ENCODE measurements at places on chromosomes 4 and X.
A peak's percentile ranks its signal among the peaks of the same experiment; 100 is the strongest.

- no peak for DNase-seq
Observed at GRCh38 chrX:73562458-73562857, 539 bp upstream of the CHIC1 start.

- peak; percentile 35 for DNase-seq
Observed at GRCh38 chrX:49915361-49916222, 6.8 kb upstream of the CLCN5 start.

DNA sequence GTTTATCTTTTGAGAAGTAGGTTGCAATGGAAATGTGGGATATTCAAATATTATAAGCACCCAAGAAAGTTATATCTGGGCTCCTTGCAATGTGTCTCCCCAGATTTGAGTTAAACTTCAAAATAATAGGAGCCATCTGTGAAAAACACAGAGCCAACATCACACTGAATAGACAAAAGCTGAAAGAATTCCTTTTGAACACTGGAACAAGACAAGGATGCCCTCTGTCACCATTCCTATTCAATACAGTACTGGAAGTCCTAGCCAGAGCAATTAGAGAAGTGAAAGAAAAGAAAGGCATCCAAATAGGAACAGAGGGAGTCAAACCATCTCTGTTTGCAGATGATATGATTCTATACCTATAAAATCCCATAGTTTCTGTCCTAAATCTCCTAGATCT lies 114.3 kb upstream of the IL1RAPL1 start:
- no peak for DNase-seq

- DNase-seq, result no peak
Observed at GRCh38 chr4:11914406-11914805, 485.7 kb upstream of the HS3ST1 start.

- DNase-seq, result no peak
Observed at GRCh38 chr4:80192937-80193336, 4.4 kb upstream of the PRDM8 start.

DNA sequence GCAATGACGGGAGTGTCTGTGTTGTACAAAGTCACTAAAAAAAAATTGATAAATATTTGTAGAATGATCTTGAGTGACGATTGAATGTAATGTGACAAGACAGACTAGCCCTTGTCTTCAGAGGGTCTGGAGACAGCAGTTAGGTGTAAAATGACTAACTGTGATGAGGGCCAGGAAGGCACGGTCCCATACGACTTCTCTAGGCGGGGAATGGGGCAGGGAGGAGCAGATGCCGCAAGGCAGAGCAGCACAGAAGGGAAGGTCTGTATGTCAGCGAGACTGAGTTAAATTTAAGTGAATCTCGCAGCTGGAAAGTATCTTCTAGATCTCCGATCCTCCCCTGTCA lies 405 bp downstream of the CENPE start:
- no peak for DNase-seq

- DNase-seq, result no peak
Observed at GRCh38 chr4:138460477-138461414, 218.6 kb upstream of the SLC7A11 start.

GRCh38 chrX:24113181-24113580 lies 36.3 kb upstream of the ZFX start:
- DNase-seq, result no peak

- DNase-seq, result no peak
Observed at GRCh38 chr4:67785528-67785927, 31.3 kb upstream of the GNRHR start.

GRCh38 chrX:11446949-11447348 lies 153.7 kb downstream of the AMELX start:
- no peak for DNase-seq

- no peak for DNase-seq
Observed at GRCh38 chrX:136259543-136259942, 8.3 kb upstream of the MAP7D3 start.

DNA sequence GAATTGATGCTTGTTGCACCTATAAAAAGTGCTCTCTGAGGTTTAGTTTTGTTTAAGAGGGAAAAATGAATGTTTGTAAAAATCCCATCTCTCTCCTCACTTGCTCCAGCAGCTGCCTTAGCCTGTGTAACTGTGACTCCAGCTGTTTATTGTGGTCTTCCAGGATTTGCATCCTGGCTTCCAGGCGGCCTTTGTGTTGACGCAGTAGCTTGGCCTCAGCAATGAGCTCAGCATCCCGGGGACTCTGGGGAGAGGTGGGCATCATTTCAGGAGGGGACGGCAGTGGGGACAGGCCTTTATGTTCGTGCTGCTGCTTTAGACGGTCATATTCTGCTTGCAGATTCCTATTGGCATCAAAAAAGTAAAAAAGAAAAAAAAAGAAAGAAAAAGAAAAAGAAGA lies 75.3 kb upstream of the FTHL17 start:
- DNase-seq, result no peak

GRCh38 chr4:41006141-41006540 lies 208.2 kb downstream of the APBB2 start:
- DNase-seq, result no peak

DNA sequence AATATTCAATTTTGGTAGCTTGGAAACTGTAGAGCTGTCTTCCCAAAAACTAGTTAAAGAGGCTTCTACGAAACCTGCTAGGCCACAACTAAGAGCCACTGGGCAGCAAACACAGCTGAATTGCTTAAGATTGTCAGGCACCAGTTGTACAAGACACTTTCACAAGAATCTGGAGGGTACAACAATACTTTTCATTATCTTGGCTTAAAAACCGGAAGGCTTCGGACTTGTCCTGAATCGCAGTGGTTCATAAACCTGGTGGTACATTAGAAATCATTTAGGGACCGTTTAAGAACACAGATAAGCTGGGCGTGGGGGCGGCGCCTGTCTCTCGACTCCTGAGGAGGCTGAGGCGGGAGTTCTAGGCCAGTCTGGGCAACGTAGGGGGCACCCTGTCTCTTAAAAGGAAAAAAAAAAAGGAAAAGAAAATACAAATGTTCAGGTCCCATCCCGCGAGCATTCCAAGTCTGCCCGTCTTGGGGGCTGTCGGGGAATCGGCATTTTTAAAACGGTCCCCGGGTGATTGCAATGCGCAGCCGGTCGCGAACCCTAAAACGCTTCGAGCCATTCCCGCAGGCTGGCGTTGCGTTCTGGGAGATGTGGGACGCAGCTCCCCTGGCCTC lies 763 bp downstream of the PYURF start:
- peak; percentile 56 for DNase-seq

GRCh38 chr4:13893987-13894386 lies 266.5 kb upstream of the BOD1L1 start:
- no peak for DNase-seq

DNA sequence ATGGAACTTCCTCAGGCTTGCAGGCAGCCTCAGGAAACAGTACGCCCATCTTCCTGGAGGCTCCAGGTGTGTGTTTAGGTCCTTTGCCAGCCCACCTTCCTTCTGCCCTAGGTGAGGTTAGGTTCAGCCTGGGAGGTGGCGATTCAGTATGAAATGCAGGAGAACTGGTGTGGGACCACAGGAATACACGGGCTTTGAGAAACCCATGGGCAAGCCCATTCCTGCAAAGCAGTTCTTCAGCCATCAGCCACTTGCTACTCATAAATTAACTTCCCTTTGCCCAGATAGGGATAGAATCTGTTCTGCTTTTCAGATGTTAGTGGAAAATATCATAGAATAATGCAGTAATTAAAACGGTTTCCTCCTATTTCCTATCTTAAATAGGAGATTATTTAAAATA lies 32.2 kb downstream of the TBC1D14 start:
- no peak for DNase-seq

GRCh38 chr4:80578001-80578400 lies 242.5 kb downstream of the CFAP299 start:
- DNase-seq, result no peak

- no peak for DNase-seq
Observed at GRCh38 chr4:155496294-155496626, 119.5 kb upstream of the MAP9 start.

DNA sequence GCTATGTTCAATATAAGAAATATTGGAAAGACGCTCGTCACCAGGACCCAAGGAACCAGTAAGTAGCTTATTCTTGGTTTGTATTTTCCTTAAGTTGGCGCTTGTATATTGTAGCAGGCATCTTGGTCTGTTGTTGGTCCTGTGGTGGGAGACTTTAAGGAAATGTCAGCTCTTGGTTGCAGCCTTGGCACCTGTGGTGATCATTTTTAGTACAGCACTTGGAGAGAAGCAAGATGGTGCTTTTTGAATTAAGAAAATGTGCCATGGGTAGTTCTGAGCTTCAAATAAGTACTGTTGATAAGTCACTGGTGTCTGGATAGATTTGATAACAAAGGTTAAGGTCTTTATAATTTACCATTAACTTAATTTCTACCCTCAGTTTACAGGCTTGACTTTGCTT lies 1.1 kb downstream of the RPS3A start:
- DNase-seq, result no peak

GRCh38 chr4:86522349-86522748 lies 71.8 kb upstream of the PTPN13 start:
- no peak for DNase-seq

GRCh38 chr4:80006935-80007744 lies 65.9 kb downstream of the ANTXR2 start:
- no peak for DNase-seq

DNA sequence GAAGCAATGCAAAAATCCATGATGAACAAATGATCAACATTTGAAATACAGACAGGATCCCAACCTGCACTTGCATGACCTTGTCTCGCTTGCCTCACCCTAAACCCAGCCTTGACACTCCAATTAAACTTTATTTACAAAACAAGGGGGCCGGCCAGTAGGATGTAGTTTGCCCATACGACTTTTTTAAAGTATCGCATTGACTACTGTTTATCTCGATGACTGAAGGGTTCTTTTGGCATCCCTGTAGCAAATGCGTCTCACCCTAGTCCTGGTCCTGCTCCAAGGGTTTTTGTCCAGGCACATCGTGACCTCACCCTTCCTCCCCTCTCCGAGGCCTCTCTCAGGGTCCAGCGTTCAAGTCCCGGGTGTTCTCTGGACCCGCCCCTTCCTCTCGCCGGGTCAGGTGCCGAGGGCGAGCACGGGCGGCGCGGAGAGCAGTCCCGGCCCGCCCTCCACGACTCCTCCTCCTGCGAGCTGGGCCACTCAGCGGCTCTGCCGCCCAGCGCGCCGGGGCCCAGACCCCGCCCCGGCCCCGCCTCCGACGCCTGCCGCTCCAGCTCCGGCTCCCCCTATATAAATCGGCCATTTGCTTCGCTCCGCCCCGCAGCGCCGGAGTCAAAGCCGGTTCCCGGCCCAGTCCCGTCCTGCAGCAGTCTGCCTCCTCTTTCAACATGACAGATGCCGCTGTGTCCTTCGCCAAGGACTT lies at the start of gene SLC25A5:
SLC25A5 (plus strand) TSS at position 603 of the 709 bp plus-strand sequence; CDS start at position 675, 72 bp downstream.
- DNase-seq, result peak; percentile 85

DNA sequence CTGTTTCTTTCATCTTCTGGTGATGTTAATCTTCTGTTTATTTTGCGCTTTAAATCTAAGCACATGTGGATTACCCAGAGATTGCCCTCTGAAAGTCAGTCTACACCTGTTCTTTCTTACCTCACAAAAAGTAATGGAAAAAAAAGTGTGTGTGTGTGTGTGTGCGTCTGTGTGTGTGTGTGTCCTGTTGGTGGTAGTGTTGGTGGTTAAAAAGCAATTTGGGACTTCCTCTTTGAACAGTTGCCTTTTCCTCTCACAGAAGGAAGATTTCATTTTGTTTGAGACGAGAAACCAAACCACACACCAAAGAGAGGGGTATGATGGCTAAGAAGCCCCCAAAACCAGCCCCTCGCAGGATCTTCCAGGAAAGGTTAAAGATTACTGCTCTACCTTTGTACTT lies at the start of gene STAP1:
STAP1 (plus strand) TSS at position 235 of the 400 bp plus-strand sequence; CDS start at position 318, 83 bp downstream.
- DNase-seq, result no peak

- DNase-seq, result no peak
Observed at GRCh38 chr4:117481742-117482141, 396.4 kb upstream of the TRAM1L1 start.

GRCh38 chr4:47215759-47216158 lies 184.4 kb downstream of the GABRB1 start:
- no peak for DNase-seq

DNA sequence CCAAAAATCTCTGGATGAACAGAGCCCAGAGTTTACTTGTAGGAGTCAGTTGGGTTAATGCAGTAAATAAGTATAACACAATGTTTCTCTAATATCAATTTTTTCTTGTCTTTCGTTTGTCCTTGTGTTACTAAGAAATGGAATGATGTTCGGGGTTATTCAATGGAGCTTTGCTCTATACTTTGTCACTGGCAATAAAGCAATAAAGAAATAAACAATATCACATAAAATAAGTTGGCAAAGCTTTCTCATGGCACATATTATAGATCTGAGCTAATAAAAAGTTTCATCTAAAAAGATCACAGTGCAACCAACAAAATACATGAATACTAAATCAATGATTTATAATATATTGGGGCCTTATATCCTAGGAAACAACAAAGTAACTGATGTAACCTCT lies 32.7 kb downstream of the INPP4B start:
- DNase-seq, result no peak

- no peak for DNase-seq
Observed at GRCh38 chrX:15855568-15856221, 1.1 kb upstream of the AP1S2 start.

- no peak for DNase-seq
Observed at GRCh38 chrX:9316096-9316495, 148.8 kb upstream of the TBL1X start.

GRCh38 chrX:9909254-9909653 lies 57.9 kb upstream of the CLDN34 start:
- no peak for DNase-seq

- no peak for DNase-seq
Observed at GRCh38 chr4:188341428-188341827, 202.2 kb downstream of the TRIML1 start.

DNA sequence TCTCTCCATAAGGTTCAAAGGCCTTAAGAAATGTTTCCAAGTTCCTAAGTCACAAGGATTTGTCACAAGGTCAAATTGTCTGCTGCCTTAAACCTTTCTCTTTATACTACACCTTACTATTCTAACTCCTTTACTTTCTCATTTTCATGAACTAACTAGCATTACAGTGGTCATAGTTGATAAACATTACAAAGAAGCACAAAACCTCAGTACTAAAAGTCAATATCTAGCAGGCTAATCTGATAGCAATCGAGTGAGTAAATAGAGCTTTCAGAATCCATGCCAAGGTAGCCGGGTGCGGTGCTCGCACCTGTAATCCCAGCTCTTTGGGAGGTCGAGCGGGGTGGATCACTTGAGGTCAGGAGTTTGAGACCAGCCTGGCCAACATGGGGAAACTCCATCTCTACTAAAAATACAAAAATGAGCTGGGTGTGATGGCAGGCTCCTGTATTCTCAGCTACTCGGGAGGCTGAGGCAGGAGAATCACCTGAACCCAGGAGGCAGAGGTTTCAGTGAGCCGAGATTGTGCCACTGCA lies 510.0 kb downstream of the GBA3 start:
- no peak for DNase-seq

DNA sequence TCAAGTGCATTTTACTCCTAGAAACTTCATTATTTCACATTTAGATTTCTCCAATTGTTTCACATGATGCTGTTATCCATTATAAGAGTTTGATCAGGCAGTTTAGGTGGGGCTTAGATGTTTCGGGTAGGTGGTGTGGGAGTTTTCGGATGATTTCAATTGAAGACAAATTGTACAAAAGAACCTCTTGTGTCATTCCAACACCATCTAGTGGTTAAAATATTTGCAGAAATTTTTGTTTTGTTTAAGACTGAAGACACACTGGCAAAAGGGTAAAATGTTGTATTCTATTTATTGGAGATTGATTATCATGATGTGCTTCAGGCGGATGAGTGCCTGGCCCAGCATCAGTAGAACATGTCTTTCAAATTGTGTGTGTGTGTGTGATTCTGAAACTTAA lies 212.7 kb downstream of the SH3BGRL start:
- DNase-seq, result no peak

Measured in activated naive CD4-positive, alpha-beta T cell treated with anti-CD3 and anti-CD28 coated beads, Interleukin-2, amount 50 U/mL, for 16 hours (primary cell).